ENCODE measurements at places on chromosomes 16 and 17. TPM values are rescaled to one million over a fixed set of nuclear protein-coding genes. Genes with fewer than 3 reads are reported as not detected.

GRCh38 chr17:73985466-73986015 is 217.9 kb upstream of the RPL38 start:
- no peak for DNase-seq

DNA sequence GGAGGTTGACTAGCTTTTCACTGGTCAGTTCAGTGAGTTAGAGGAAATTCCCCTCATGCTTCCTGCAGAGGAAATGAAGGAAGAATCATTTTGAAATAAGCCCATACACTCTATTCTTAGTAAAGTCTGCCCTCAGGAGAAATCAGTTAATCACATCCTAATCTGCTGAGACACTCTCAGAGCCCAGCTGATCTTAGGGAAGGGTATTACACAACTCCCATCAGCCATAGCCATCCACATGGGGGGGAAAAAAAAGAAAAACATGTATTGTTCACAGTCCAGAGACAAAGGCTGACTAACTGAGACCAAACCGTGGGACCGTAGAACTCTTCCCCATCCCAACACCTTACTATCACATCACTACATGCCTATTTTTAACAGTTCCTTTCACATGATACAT is 722.3 kb downstream of the CDH8 start:
- no peak for DNase-seq

GRCh38 chr16:19140396-19140795 is 26.6 kb downstream of the ITPRIPL2 start:
- DNase-seq: no peak

GRCh38 chr17:22570144-22570845 is 878.0 kb downstream of the KCNJ18 start:
- DNase-seq: no peak

DNA sequence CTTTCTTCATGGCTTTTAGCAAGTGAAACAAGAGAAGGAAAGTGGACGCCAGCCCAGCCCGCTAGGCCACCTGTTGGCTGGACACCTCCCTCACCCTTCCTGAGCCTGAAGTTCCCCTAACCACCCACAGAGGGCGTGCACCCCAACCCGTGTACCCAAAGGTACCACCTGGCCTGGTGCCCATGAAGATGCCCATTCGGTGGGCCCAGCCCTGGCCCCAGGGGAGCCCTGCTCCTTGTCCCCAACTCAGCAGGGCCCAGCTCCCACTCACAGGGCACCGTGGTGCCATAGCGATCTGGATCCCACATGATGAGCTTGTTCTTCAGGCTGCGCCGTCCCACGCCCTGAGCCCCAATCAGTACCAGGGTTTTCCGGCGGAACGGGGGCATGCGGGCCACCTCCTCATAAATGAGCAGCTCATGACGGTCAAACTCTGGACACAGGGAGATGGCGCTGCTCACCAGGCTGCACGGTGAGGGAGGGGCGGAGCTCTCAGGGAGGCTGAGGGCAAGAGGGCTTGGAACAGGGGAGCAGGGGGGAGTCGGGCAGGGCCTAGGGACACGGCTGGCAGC is 26.8 kb downstream of the MPP2 start:
- DNase-seq: no peak

GRCh38 chr17:66605541-66605940 is 229.4 kb upstream of the CACNG5 start:
- DNase-seq: no peak

DNA sequence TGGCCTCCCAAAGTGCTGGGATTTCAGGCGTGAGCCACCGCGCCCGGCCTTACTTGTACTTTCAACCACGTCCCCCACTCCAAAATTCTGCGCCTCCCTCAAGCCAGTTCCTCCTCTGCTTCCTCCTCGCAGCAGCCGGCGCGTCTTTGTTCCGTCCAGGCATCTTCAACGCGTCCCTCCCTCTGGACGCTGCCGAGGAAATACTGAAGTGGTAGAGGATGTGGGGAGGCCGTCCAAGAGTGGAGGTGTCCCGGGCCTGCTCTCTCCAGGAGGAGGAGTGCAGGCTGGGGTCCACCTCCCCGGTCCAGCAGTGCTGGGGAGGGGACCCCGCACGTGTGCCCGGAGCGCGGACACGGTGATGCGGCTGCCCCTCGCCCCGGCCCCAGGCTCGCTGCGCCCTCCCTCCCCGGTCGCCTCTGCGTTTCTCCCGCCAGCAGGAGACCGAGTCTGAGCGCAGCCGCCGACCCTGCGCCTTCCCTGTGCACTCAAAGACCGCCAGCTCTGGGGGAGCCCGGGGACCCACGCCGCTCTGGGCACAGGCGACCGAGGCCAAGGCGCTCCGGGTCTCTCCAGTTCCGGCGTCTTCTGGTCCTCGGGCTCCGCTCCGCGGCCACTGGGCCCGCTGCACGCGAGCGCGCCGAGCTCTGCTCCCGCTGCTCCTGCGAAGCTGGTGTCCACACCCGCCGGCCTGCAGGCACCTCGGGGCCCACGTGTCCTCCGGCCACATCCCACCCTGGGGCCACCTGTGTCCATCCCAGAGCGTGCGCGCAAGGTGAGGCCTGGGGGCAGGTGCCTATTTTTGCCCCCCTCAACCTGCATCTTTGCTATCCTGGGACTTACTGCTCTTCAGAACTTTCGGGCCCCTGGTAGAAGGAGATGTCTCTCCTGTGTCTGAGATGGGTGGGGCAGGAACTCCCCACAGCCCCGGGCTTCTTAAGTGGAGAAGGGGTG is 31.7 kb downstream of the OSBPL7 start:
- DNase-seq: peak; percentile 79

DNA sequence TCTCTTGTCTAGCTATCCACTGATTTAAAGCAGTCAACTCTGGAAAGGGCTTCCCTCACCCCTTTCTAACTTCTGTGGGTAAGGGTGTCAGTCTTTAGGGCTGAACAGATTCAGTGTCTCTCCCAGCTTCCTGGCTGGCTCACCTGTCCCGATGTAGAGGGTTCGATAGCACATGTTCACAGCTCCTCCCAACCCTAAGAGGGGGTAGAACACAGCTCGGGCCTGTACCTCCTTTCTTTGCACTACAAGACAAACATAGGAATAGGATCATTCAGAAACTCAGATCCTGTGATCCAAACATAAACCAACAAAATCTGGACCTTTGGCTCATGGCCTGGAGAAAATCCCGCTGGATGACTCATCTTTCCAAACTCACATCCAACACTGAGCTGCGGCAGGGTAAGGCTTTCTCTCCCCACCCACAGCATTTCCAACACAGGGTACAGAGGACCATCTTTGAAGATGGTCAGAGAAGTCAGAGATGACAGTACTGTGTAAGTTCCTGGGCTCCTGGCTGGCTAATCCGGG is 5.8 kb upstream of the DHRS13 start:
- DNase-seq: peak; percentile 41

DNA sequence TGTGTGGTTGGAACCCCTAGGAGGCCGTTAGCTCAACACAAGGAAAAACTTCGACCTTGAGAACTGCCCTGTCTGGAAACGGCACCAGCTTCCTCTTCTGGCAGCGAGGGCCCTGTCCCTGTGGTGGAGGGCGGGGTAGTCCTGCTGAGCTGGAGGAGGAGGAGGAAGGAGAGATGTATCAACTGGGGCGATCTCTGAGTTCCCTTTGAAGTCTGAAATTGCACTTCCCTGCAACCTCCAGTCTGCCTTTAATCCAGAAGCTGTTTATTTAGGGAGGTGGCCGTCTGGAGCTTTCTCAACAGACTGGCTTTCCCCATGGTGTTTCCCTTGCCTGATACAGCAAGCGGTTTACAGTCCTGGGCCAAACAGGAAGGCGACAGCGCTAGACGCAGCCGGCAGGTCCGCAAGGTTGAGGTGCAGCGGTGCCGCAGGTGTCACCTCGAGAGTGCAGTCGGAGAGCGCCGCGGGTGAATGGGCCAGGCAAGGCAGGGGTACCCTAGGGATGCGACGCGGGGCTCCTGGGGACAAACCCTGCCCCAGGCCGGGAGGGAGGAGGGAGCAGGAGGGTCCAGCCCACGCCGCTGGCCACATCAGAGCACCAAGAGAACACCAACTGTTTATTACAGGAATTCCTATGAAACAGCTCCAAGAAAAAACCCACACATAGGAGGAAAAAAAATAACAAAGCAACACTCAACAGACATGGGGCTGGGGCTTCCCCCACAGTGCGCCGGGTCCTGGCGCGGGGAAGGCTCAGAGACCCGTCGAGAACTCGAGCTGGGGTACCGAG is 11.4 kb upstream of the MRPS23 start:
- DNase-seq: peak; percentile 65

DNA sequence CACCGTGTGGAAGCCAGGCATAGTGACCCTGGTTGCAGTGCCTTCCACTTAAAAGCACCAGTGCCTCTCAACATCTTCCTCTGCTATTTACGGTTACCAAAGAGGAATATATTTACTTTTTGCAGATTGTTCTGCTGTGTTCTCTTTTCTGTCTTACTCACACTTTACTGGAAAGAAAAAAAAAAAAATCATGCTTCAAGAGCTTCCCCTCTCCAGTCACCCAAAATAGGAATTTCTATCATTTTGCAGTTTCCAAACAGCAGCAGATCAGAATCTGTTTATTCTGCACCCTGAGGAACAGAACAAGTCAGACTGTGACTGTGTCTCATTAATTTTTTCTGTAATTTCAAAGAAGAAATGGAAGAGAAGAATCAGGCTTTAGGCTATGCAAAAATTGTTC is 96.1 kb downstream of the KCNJ2 start:
- DNase-seq: no peak

DNA sequence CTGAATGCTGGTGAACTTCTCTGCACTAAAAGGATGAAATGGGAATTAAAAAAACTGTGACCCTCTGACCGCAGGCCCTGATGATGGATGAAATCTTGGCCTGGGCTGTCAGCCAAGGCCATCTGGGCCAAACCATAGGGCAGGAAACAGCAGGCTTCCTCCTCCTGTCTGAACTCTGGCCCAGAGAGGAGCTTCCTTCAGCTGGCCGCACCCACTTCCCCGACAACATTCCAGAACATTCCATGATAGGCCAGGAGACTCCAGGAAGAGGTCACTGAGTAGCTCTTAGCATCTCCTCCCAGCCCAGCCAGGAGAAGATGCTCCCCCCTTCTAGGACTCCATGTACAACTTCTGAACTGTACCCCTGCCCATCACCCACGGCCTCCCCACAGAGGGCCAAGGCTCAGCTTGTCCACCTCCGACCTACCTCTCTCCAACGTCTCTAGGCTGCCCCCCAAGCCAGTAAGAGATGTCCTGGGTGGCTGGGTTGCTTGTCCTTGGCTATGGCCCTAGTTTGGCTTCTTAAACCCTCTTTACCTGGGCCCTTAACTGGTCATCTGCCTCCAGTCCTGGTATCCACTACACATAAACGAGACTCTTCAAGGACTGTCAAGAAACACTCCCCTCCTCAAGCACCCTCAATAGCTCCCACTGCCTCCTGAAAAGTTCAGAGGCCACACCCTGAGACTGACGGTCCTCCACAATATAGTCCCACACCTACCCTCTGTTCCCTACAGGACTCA is 1.7 kb downstream of the RPH3AL start:
- peak; percentile 87 for DNase-seq

DNA sequence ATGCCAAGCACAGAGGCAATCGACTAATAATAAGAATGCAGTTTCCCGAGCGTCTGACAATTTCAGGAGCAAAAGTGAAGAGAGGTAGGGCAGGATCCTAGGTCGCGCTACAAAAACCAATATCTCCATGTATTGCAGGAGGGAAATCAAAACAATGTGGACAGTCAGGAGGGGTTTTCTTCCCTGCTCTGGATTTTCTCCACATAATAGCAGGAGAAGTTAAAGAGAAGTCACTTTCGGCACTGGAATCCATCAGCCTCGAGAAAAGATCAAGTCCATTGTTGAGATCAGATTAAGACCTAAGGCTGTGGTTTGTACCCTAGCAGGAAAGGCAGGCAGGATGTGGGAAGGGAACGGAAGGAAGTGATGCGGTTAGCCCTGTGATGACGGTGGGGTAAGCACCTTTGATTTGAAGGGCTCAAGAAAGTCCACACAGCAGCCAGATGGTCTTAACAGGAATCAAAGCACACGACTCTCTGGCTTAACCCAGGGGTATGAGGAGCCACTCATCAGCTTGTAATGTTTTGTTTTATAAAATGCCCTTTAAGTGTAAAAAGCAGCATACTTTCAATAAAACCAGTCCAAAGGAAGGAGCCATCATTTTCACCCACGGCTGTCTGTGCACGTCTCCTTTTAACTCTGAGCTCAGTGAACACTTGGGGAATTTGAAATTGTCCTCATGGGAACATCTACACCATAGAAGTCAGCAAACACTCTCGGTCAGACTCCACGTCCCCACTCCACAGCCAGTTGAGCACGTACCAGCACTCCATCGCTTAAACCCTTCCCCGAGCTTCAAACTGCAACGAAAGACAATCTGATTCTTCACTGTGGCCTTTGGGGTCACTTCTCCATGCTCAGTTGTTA is 15.8 kb upstream of the AKTIP start:
- peak; percentile 74 for DNase-seq

The RNF227 gene
- 0.79 TPM for polyA plus RNA-seq

The ARSG gene
- polyA plus RNA-seq: 3.9 TPM

The GFAP gene
- polyA plus RNA-seq: 6.9 TPM

The OGFOD3 gene
- 22.6 TPM for polyA plus RNA-seq

The ADAD2 gene
- polyA plus RNA-seq: 1.2 TPM

The CRHR1 gene
- polyA plus RNA-seq: not detected

The SOX9 gene
- polyA plus RNA-seq: 7.6 TPM
